ENCODE measurements at places on chromosomes 3 and 15.

GRCh38 chr3:52051444-52051843, 4.9 kb downstream of the DUSP7 start:
- no peak for DNase-seq

GRCh38 chr3:18238332-18238731, 186.8 kb downstream of the SATB1 start:
- no peak for DNase-seq

DNA sequence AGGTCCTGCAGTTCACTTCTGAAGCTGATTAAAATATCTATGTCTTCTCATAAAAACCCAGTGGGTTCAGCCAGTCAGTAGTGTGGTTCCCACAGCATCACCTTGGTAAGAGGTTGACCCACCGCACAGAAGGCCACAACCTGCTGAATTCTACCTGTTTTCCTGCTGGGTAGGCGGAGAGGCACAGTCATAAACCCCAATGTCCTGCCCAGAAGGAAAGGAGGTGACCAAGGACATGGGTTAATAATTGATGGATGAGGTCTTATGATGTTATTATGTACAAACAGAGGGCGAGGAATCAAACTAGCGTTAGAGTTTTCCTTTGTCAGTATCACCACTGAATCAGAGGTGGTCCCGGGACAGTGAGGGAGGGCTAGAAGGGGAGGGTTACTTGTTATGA, 27.8 kb downstream of the CA12 start:
- DNase-seq = no peak

DNA sequence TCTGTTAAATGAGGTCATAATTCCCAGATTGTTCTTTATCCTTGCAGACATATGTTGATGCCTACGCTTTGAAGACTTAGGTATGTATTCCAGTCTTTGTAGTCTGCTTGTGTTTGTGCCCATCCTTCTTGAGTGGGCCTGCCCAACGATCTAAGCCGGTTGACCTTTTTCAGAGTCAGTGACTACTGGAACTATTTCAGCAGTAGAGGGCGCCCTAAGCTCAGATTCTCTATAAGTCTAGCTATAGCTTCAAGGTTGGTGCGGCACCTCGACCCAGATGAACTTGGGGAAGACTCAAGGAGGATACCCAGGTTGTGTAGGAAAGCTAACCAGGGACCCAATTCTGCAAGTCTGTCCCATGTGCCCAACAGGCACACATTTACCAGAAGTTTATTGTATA, 228.8 kb upstream of the PPP2R3A start:
- DNase-seq = no peak

DNA sequence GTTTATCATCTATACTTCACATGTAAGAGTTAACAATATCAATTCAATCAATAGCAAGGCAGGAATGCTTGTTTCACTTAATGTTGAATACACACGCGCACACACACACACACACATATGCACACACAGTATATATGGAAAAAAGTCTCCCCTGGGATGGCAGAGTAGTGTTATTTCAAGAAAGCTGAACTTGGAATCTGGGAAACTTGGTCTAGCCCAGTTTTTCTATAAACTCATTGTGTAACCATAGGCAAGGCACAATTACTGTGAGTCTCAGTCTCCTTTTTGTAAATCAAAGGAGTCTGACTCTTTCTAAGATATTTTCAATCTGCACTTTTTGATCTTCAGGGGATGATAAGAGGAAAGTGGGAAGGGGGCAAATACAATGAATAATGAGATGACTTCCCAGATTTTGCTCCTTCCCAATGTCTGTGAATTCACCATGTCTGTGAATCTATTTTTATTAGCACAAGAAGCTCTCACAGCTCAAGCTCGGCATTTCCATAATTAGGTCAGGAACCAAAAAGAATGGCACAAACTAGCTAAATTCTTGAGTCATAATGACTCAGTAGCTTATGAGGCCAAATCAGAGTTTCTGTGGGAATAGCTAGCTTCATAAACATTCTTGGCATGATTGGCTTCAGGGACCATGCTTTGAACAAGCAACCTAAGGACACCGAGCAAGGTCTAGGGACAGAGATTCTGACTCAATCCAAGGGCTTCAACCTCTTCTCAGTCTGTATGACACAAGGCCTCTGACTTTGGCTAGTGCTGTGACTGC, 227.4 kb upstream of the DCBLD2 start:
- DNase-seq = no peak

DNA sequence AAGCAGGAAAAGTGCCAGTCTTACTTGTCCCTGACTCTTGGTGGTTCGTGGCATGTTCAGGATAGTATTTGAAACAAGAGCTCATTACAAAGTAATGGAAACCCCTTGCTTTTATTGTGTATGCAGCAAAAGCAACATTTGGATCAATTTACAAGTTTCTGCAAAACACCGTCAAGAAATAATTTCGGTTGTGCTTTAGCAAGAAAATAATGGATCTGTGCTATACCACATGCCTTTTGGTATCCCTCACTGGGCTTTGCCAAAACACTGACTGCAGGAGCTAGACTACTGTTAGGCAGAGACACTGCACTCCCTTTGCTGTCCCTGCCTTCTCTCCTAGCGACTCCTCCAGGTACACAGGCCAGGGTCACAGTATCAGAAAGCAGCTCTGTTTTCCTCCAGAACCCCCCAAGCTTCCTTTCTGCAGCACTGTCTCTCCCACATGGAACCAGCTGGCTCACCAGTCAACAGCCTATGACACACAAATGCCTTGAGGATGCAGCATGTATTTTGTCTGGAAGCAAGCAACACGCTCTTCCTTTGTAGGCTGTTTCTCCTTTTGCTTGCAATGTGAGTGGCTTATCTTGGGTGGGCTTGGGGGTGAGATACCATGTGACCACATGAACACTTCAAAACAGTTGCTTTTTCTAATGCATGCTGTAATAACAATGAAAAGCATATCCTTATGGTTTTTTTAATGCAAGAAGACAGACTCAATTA, 111.4 kb downstream of the PGPEP1L start:
- DNase-seq = no peak

GRCh38 chr3:185067173-185067572, 85.7 kb downstream of the C3orf70 start:
- no peak for DNase-seq

GRCh38 chr15:79434361-79434760, 2.2 kb downstream of the MINAR1 start:
- no peak for DNase-seq
